ENCODE measurements at places on chromosomes 6 and 20. TPM values are rescaled to one million over a fixed set of nuclear protein-coding genes. Genes with fewer than 3 reads are reported as not detected.

The LPA gene
- total RNA-seq: not detected

The GSTA1 gene
- not detected for total RNA-seq

The DDX43 gene
- total RNA-seq: 14.4 TPM

The RAMACL gene
- 0.72 TPM for total RNA-seq

The PRND gene
- total RNA-seq: not detected

The PROKR2 gene
- not detected for total RNA-seq

The OR2H1 gene
- total RNA-seq: not detected

The PDYN gene
- total RNA-seq: not detected

The NRSN1 gene
- not detected for total RNA-seq

The PRDM13 gene
- not detected for total RNA-seq

The CRISP2 gene
- not detected for total RNA-seq

The SLC17A1 gene
- total RNA-seq: not detected

The KIF16B gene
- total RNA-seq: 9.3 TPM

The SIGLEC1 gene
- total RNA-seq: under 0.01 TPM

The GATA5 gene
- not detected for total RNA-seq

The FAM229B gene
- 4.4 TPM for total RNA-seq

The PIM1 gene
- total RNA-seq: 8.9 TPM

The NR2E1 gene
- total RNA-seq: not detected

The SNAP91 gene
- total RNA-seq: not detected

The HIVEP1 gene
- 14.6 TPM for total RNA-seq

The RNF182 gene
- total RNA-seq: 2.3 TPM

The MRPS18B gene
- total RNA-seq: 88.8 TPM

The NKAIN4 gene
- total RNA-seq: 0.57 TPM

The SLC32A1 gene
- not detected for total RNA-seq

The PPP1R14C gene
- total RNA-seq: not detected

The NT5E gene
- total RNA-seq: 712 TPM

The TINAG gene
- not detected for total RNA-seq

The KHDRBS2 gene
- not detected for total RNA-seq

The ZNF311 gene
- 0.43 TPM for total RNA-seq

The SNAP25 gene
- 5.9 TPM for total RNA-seq

The MOG gene
- not detected for total RNA-seq

The GJA10 gene
- total RNA-seq: not detected

The TMEM30A gene
- total RNA-seq: 221 TPM

The CCN2 gene
- total RNA-seq: 283 TPM

The MEP1A gene
- not detected for total RNA-seq

The ARMH2 gene
- not detected for total RNA-seq

The GSTA5 gene
- total RNA-seq: not detected

The TAAR6 gene
- total RNA-seq: not detected

The E2F1 gene
- total RNA-seq: 19.8 TPM

The LGSN gene
- not detected for total RNA-seq

The TRIM10 gene
- total RNA-seq: not detected

The BTN1A1 gene
- not detected for total RNA-seq

The GSTA3 gene
- not detected for total RNA-seq

The SLC22A2 gene
- total RNA-seq: not detected

The EEF1A2 gene
- 1.3 TPM for total RNA-seq

The CTSZ gene
- 134 TPM for total RNA-seq

The FAM209B gene
- not detected for total RNA-seq

The RXRB gene
- total RNA-seq: 23.5 TPM

The SLC35D3 gene
- total RNA-seq: 0.14 TPM

The ZSCAN23 gene
- total RNA-seq: 0.88 TPM

The PXDC1 gene
- 86.7 TPM for total RNA-seq

The ADGRG6 gene
- total RNA-seq: 35.4 TPM

All from placental pericyte (primary cell).